Activated naive CD4-positive, alpha-beta T cell treated with Interleukin-2 at 50 U/mL for 16 hours (primary cell): ENCODE measurements at places on chromosomes 13 and 19.

DNA sequence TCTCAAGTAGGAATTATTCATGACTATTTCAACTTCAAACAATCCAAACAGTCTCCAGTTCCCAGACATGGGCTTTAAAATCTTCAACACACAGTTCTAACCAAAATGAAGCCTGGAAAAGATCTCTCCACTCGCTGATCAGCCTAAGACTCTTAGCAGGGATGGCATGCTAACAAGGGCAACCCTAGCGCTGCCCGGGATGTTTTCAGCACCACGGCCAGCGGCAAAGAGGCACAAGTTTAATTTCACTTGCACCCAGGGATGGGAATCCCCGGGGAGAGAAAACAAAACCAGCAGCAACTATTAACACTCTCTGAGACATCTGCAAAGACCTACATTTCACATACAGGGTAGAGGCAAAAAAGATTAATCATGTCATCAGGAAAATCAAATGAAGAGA, 43.0 kb downstream of the CACNA1A start:
- DNase-seq = no peak

DNA sequence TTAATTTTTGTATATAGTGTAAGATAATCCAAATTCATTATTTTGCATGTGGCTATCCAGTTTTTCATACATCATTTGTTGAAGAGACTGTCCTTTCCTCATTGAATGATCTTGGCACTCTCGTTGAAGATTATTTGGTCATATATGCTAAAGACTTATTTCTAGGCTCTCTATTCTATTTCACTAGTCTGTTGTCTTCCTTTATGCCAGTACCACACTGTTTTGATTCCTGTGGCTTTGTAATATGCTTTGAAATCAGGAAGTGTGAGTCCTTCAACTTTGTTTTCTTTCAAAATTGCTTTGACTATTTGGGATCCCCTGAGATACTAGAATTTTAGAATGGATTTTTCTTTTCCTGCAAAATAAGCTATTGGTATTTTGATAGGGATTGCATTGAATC, 24.5 kb downstream of the FNDC3A start:
- no peak for DNase-seq

DNA sequence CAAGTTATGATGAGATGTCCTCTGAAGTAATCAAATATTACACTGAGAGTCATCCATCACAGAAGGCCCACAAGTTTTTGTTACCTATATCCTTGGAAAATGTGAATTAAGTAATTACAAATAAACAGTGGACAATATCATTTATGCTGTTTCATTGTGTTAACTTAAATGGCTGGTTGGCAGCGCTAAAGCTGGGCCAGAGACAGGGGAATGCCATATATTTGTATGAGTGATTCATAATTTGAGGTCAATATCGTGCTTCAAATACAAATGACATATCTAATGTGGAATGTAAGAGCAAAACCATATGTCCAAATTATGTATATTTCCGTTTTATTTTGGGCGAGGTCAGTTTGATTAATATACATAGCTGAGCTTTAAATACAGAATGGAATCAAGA, 1556.2 kb downstream of the SLITRK5 start:
- no peak for DNase-seq

DNA sequence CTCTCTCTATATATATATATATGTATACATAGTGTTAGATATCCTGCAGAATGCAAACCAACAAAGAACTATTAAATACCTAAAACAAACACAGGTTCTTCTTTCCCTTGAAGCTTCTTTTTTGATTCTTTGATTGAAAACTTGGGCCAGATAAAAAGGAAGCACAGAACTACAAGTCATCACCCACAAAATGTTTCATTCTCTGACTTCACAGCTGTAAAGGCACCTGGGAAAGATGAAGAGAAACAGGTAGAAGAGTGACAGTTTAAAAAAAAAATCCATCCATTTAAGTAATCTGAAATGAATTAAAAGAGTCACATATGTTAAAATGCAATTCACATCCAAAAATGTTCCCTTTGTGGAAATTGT, 90.7 kb upstream of the FNDC3A start:
- no peak for DNase-seq

- peak; percentile 68 for DNase-seq
Measured at GRCh38 chr19:49553451-49554271, 25.9 kb downstream of the RCN3 start.

- DNase-seq = no peak
Measured at GRCh38 chr19:32316034-32316433, 29.4 kb upstream of the ZNF507 start.

- DNase-seq = no peak
Measured at GRCh38 chr19:11882606-11883005, 5.0 kb upstream of the ZNF69 start.

DNA sequence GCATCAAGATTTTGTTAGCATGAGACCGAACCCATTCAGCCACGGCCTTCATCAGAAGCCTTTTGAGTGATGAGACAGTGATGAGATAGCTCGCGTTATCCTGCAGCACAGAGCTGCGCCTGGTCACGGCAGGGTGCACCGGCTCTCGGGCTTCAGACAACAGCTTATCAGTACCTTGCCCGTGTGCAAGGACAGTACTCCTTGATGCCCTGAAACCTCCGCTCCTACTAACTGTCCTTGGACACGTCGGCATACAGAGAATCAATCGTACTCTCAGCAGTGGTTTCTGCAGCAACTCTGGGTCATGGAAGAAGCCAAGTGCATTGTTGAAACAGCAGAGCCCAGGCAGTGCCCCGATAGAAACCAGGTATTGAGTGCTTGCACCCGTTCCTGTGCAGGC, 40.7 kb downstream of the IRS2 start:
- DNase-seq = no peak

DNA sequence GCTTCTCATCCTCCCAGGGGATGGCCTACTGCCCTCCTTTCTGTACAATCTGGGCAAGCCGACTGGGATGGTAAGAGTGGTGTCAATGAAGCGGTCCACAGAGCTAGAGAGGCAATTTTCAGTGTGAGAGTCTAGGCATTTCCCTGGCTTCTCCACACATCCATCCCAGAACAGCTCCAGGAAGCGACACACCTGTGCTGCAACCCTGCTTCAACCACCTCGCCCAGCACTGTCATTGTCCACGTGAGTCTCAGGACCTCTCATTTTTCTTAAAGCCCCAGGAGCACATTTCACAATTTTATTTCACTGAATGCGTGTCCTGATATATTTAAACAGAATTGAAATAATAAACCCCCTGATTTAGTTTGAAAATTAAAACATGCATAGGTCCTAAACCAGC, 15.5 kb upstream of the UBL3 start:
- DNase-seq = no peak

DNA sequence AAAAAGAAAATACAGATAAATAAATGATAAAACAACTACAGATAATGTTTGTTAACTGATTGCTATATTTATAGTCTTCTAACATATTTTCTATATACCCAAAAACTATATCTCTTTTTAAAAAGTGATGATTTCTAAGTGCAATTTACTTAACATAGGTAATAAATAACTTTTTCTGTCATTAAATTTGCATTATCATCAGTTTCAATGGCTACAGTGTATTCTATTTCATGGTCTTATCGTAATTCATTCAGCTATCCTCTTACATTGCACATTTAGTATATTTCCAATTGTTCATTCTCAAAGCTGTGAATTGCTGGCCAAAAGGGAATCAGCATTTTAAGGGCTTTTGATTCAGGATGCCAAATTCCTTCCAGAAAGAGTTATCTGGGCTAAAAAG, 3.6 kb downstream of the ZNF180 start:
- no peak for DNase-seq

DNA sequence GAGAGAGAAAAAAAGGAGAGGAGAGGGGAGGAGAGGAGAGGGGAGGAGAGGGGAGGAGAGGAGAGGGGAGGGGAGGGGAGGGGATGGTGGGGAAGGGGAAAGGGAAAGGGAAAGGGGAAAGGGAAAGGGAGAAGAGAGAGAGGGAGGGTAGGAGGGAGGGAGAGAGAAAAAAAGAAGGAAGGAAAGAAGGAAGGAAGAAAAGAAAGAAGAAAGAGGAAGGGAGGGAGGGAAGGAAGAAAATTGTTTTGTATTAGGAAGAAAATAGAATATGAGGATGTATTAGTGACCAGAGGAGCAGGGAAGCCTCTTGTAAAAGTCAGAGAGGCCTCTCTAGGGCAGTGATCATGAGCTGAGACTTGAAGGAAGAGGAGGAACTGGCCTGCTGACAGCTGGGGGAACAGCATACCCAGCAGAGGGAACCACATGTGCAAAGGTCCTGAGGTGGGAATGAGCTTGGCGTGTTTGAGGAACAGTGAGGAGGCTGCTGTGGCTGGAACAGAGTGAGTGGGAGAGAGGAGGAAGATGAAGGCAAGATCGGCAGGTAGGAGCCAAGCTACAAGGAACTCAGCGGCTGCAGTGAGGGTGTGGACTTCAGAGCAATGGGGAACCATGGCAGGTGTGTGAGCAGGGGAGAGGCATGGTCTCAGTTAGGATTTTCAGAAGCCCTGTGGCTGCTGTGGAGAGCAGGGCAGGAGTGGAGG, 9.6 kb upstream of the KCNN1 start:
- DNase-seq = no peak

DNA sequence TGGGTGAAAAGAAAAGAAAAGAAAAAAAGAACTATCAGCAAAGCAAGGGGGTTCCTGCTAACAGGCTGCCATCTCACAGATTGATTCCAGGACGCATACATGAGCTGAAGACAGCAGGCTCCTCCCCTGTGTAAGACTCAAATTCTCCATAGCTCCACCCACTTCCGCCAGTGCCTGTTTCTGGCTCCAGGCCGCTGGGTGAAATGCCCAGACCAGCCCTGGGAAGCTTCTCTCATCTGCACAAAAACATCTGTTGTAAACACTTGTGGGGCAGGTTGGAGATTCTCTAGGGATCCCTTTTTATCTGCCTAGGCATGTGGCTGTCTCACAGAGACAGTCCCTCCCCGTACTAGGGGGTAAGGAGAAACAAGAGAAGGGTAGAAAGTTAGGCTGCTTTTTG, 1054.4 kb upstream of the SPRY2 start:
- DNase-seq = no peak

DNA sequence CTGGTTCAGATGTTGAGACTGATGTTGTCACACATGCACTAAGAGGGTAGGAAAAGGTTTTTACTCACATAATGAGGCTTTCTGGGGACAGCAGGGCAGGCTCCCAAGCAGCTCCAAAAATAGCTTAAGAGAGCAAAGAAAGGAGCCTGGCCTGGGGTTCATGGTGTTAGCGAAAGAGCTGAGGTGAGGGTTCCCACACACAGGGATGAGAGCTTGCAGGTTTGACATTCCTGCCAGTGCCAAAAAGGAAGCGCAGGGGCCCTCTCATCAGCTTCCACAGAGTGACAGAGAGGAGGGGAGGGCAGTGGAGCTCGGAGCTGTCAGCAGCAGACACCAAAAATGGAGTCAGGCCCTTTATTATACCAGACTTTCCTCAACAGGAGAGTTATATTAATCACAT, 65.5 kb upstream of the FAM216B start:
- no peak for DNase-seq

GRCh38 chr19:15538774-15539173, 30.4 kb downstream of the CYP4F22 start:
- no peak for DNase-seq

GRCh38 chr13:71148396-71148795, 718.6 kb downstream of the DACH1 start:
- no peak for DNase-seq

DNA sequence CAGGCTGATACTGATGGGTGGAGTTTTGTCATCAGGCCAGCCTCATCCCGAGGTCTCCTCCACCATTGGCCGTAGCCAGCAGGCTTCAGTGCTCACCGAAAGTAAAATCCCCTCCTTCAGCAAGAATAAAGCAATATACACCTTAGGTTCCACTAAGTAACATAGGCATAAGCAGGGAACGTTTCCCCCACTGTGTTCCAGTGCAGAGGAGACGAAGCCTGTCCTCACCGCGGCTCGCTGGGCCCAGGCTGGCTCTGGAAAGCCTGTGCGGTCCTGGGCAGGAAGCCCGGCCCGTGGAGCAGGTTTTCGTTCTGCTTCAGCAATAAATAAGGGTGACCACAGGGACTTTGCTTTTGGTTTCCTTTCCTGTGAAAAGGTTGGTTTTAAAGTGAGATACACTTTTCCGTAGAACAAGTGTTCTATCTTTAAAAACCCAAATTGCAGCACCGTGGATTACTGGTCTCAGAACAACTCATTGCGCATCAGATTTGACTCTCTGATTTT, 16.3 kb upstream of the TEX29 start:
- no peak for DNase-seq

DNA sequence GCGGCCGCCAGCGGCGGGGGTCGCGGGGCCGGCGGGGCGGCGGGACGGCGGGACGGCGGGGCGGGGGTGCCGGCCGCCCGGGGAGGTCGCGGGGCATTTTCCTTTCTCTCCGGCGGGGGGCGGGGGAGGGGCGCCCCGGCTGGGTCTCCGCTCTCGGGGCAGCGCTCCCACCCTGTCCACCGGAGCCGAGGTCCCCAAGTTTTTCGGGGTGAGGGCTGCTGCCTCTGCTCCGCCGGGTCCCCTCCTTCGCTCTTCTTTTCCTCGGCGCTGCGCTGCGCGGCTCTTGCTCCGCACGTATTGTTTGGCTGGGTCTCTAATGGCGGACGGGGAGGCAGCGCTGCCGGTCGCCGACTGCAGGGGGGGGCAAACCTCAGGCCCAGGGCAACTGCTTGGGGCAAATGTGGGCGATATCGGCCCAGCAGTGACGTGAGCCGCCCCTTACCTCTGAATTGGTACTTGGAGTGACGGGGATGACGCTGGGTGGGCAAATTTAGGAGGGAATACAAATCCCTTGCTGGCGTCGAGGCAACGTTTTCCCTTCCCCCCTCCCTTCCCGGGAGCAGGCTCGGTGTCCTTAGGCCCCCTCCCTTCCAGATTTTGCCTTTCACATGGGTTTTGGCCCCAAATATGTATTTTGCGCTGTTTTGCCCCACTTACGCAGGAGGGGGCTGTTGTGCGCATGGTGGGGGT, 759 bp downstream of the ZMYM2 start:
- DNase-seq = peak; percentile 76

DNA sequence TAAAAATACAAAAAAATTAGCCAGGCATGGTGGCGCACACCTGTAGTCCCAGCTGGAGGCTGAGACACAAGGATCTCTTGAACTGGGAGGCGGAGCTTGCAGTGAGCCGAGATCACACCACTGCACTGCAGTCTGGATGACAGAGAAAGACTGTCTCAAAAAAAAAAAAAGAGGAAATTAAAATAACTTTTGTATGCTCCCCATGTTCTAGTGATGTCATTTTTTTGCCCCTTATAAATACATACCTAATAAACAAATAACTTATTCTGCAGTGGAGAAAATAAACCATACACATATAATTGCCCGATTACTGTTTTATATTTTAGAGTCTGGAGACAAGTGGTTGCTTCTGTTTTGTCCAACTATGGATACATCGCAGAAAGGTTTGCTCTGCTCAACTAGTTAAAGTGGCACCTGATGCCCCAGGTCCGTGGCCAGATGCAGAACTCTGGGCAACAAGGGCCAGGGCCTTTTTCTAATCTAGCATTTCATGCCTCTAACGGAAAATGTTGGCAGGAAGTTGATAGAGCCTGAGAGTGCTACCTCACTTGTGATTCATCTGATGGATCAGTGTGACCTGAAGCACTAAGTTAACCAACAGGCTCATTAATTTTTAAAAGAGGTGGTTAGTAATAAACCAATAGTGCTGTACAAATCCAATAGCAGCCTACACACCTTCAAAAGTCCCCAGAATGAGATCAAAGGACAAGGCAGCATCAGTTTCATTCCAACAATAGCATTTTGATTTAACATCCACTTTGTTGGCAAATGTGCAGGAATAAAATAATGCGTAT, 18.8 kb downstream of the UBE2L5 start:
- no peak for DNase-seq
